ENCODE measurements at places on chromosomes 13 and 19.

DNA sequence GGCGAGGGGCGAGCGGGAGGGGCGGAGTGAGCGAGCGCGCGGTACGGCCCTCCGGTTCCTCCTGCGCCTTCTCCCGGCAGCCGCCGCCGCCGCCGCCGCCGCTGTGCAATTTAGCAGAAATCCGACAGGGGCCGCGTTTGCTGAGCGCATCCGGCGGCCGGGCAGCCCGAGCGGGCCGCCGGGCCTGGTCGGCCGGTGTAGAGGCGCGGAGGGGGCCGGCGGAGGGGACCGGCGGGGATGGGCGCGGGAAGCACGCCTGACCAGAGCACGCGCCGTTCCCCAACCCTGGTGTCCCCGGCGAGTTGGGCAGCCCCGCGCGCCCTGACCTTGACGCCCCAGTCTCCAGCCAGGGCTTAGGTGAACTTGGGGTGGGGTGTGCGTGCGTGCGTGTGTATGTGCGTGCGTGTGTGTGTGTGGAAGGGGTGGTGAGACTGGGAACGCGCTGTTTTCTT, 144.5 kb upstream of the ZNF536 start:
- DNase-seq = no peak

DNA sequence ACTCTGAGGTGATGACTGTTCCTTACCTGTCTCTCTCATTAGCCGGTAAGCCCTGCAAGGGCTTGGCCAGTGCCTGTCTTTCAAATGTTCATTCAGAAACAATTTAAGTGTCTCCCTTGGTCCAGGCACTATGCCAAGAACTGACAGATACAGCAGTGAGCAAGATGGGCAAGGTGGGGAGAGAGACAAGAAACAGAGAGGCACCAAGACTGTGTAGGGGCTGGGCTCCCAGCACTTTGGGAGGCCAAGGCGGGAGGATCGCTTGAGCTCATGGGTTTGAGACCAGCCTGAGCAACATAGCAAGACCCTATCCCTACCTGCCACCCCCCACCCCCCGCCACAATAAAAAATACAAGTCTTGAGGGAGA, 1.3 kb upstream of the CCNE1 start:
- no peak for DNase-seq

GRCh38 chr13:99150575-99151361, 49.9 kb upstream of the UBAC2 start:
- DNase-seq = no peak

GRCh38 chr13:52787235-52787634, 47.6 kb upstream of the CNMD start:
- no peak for DNase-seq

DNA sequence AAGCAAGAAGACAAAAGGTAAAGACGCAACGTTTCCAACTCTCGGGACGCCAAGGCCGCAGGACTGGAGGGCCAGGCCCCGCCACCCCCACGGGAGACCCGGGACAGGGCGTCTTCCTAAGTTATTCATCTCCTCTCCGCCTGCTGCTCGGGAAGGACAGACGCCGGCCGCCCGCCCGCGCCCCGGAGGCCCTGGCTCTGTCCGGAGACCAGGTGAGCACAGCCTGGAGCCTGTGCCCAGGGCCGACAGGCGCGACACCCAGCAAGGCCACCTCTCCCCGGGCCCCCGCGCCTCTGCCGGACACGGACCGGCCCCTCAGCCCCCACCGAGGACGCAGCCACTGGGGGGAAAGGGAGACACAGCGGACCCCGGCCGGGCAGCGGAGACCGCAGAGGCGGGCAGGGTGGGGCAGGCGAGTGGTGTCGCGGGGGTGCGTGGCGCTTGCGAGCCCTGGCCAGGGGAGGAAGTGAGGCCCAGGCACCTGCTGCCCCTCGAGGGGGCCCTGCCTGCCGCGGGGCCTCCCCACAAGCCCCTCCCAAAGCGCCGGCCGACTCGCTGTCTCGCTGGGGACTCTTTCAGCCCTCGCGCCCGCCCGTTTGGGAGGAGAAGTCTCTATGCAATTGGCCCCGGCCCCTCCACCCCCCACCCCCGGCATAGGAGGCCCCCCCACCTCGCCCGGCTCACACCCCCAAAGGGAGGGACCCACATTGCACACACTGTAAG, 17.2 kb downstream of the SMIM24 start:
- no peak for DNase-seq

GRCh38 chr19:290372-291005, 714 bp downstream of the PLPP2 start:
- no peak for DNase-seq

GRCh38 chr19:18135712-18136584, 17.0 kb upstream of the PIK3R2 start:
- no peak for DNase-seq

- DNase-seq = no peak
Observed at GRCh38 chr13:99275093-99275469, 16.9 kb upstream of the GPR18 start.

DNA sequence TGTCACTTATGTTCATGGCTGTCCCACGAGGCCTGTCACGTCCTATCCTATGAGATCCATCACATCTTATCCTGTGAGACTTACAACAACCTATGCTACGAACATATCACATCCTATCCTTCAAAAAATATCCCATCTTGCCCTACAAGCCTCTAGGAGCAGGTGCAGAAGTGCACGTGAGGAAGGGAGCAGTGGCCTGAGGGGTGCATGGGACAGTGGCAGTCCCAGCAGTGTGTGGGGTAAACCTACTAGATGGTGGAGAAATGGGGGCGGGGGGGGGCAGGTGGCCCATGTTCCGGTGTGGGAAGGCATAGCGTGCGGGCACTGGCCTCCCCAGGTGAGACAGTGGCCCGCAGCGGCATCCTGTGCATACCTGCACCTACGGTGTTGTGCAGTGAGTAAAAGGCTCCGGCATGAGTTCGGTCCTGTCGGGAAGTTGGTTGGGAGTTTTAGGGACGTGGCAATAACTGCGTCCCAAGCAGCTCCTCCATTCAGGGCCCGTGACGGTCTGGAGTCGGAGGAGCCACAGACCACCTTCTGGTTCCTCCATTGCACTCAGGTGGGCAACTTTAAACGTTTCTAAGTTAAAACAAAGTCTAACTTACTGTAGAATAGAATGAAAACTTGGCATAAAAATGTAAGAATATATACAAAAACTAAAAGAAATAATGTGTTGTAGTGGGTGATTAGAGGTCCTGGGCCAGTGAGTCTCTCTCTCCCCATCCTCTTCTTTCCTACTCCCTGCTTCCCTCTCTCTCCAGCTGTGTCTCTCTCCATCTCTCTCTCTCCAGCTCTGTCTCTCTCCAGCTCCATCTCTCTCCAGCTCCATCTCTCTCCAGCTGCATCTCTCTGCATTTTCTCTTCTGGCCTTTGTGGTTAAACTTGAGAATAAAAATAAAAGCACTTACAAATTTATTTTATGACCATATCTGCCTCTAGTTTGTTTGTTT, 42.1 kb downstream of the ATP11A start:
- no peak for DNase-seq

- no peak for DNase-seq
Observed at GRCh38 chr13:97165502-97166425, 56.4 kb upstream of the MBNL2 start.

DNA sequence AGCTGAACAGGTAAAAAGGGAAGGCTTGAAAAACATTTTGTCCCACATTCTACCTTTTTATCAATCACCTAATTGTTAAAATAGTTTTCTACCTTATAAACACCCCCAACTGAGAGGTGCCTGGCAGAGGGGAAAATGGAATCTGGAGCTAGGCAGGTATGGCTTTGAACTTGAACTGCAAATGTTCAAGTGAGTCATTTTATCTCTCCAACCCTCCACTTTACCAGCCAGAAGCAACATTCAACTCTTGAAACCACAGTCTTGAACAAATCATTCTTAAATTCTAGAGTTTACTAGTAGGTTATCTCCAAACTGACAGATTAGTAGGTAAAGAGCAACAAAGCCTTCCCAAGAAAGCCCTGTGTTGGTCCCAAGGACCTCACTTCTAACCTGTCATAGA, 116.9 kb downstream of the ABCC4 start:
- DNase-seq = no peak

- no peak for DNase-seq
Observed at GRCh38 chr19:41112728-41113290, 1.4 kb upstream of the CYP2F1 start.

- DNase-seq = no peak
Observed at GRCh38 chr19:13827656-13828055, 32.4 kb downstream of the ZSWIM4 start.

GRCh38 chr13:79803989-79804388, 323.0 kb downstream of the NDFIP2 start:
- DNase-seq = no peak

DNA sequence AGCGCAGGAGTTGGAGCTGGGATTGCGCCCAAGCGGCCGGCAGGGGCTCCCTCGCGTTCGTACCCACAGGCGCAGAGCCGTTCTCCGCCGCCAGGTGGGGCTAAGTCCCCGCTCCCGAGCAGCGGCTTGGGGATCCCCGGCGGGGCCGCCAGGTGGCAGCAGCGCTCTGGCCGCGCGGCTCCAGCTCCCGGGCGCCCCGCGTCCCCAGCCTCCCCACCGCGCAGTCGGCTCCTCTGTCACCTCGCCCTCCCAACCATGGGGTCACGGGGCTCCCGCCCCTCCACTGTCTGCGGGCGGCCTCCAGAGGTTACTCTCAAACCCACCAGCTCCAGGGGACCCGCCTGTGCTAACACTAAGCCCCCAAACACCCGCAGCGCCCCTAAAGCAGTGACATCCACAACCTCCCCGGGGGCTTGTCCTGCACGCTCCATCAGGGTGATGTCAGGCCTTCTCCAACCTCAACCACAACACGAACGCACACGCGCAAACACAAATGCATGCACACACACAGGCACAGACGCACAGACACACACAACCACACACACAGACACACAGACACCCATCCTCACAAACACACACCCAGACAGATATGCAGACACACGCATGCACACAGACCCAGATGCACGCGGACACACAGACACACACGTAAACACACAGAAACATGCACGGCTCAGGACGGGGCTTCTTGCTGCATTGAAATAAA, 18.4 kb upstream of the KCTD15 start:
- DNase-seq = no peak

- DNase-seq = no peak
Observed at GRCh38 chr13:80946008-80946802, 605.3 kb upstream of the SPRY2 start.

DNA sequence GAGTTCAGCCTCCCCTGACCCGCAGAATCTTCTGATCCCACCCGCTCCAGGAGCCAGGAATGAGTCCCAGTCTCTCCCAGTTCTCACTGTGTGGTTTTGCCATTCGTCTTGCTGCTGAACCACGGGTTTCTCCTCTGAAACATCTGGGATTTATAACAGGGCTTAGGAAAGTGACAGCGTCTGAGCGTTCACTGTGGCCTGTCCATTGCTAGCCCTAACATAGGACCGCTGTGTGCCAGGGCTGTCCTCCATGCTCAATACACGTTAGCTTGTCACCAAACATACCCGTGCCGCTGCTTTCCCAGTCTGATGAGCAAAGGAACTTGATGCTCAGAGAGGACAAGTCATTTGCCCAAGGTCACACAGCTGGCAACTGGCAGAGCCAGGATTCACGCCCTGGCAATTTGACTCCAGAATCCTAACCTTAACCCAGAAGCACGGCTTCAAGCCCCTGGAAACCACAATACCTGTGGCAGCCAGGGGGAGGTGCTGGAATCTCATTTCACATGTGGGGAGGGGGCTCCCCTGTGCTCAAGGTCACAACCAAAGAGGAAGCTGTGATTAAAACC, 1.1 kb upstream of the APOE start:
- DNase-seq = no peak

DNA sequence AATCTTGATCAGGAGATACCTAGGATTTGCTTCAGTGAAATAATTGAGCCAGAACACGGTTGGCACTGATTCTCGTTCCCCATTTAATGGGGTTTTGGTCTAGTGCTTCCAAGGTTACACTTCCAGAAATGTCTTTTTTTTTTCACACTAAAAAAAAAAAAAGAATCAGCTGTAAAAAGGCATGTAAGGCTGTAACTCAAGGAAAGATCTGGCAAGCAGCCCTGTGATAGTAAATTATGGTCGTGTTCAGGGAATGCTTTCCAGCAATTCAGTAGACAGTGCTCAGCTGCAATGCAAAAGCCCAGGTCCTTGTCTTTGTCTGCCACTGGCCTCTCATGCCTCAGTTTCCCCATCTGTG, 27.2 kb upstream of the NDUFS7 start:
- DNase-seq = no peak

- no peak for DNase-seq
Observed at GRCh38 chr13:41470196-41470595, 12.8 kb downstream of the RGCC start.

DNA sequence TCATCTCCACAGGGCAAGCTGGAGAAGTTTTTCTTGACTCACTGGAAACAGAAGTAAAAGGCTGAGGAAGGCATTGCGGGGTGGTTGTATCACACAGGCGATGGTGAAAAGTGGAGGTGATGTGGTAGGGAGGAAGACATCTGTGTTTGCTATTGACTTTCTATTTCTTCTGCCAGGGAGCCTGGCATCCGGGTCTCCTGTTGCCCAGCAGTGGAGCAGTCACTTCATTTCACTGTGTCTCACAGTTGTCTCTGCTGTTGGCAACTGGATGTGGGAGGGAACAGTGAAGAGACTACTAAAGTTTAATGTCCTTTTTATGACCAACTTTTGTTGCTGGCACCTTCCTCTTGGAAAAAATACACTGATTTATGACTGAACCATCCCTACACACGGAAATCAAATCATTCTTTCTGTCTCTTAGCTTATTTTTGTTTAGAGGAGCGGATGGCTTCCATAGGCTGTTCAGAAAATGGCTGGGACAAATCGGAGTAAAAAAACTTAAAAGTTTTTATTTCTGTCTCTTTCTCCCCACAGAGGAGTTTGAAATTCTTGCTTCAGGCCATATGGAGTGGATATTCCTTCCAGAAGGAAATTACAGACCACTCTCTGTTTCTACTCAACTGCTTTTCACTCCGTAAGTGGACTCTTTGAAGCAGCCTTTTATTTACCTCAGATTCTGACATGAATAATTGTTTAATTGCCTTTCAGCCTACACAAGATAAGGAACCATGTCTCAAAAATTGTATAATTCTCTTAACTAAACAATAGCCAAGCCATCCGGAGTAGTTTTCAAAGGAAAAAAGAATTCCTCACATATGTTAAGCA, 23.8 kb upstream of the MEDAG start:
- no peak for DNase-seq

GRCh38 chr19:15453906-15454860, 4.4 kb upstream of the WIZ start:
- no peak for DNase-seq

DNA sequence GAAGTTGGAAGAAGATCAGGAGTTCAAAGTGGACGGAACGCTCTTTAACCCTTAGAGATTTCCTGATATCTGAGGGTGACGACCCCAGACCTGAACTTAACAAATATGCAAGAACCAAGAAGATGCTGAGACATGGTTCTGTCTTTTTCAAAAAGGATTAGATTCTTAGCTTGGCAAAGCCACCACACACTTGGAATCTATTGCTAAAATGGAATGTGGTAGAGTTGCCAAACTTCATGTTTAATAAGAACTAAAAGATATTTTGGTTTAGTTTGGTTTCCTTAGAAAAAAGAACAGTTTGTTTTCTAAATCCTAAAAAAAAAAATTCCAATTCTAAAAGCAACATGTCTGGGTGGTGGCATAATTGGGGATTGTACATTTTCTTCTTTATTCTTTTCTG, 29.5 kb downstream of the UNC13A start:
- DNase-seq = no peak

All from cortex of kidney (tissue), 1 donor.